A549 treated with CpdA at 1 μM for 4 hours (cell line): ENCODE measurements at places on chromosomes 16 and 17. TPM values are rescaled to one million over a fixed set of nuclear protein-coding genes. Genes with fewer than 3 reads are reported as not detected.

TRPV2 gene
- total RNA-seq = 0.42 to 0.69 TPM (median 0.59 TPM) in 5 replicates

C16orf54 gene
- not detected in 5 replicates for total RNA-seq

RNU2-1 gene
- total RNA-seq = not detected in 5 replicates

TERB1 gene
- 0.07 TPM in 1 of 5 replicates, not detected in the others for total RNA-seq

TSPAN10 gene
- total RNA-seq = 4.5 to 7.3 TPM (median 5.4 TPM) in 5 replicates

CRISPLD2 gene
- 2.6 to 4.0 TPM (median 3.8 TPM) in 5 replicates for total RNA-seq

CCL17 gene
- total RNA-seq = not detected in 5 replicates

JPH3 gene
- 1.5 to 2.5 TPM (median 2.0 TPM) in 5 replicates for total RNA-seq

TP53TG3C gene
- 0.11 to 0.59 TPM in 2 of 5 replicates, not detected in the others for total RNA-seq

KRTAP4-9 gene
- not detected in 5 replicates for total RNA-seq

ATP2A1 gene
- 1.2 to 2.7 TPM (median 2.2 TPM) in 5 replicates for total RNA-seq

PRR29 gene
- 0.73 to 1.3 TPM (median 0.97 TPM) in 5 replicates for total RNA-seq

B4GALNT2 gene
- 0.29 to 0.70 TPM (median 0.51 TPM) in 5 replicates for total RNA-seq

HEATR3 gene
- total RNA-seq = 13.1 to 16.7 TPM (median 14.8 TPM) in 5 replicates

SLFN12L gene
- total RNA-seq = 0.02 to 0.26 TPM in 2 of 5 replicates, not detected in the others

C17orf113 gene
- total RNA-seq = 0.40 to 0.81 TPM (median 0.62 TPM) in 5 replicates

XPO6 gene
- total RNA-seq = 81.3 to 109 TPM (median 99.1 TPM) in 5 replicates

SMTNL2 gene
- total RNA-seq = 0.12 to 0.99 TPM (median 0.31 TPM) in 5 replicates

ABCC3 gene
- total RNA-seq = 114 to 159 TPM (median 130 TPM) in 5 replicates

CD300C gene
- 0.09 to 0.49 TPM (median 0.27 TPM) in 4 of 5 replicates, not detected in the other for total RNA-seq

ATP6V0D1 gene
- 96.9 to 122 TPM (median 109 TPM) in 5 replicates for total RNA-seq

PEX12 gene
- total RNA-seq = 7.0 to 8.8 TPM (median 7.4 TPM) in 5 replicates

GDPD1 gene
- 0.81 to 1.3 TPM (median 0.98 TPM) in 5 replicates for total RNA-seq

PCGF2 gene
- 34.8 to 65.1 TPM (median 60.6 TPM) in 5 replicates for total RNA-seq

PPL gene
- 2.4 to 2.5 TPM (median 2.4 TPM) in 5 replicates for total RNA-seq

REXO5 gene
- 3.2 to 4.3 TPM (median 3.5 TPM) in 5 replicates for total RNA-seq

GNGT2 gene
- total RNA-seq = 0.16 to 0.64 TPM (median 0.27 TPM) in 5 replicates

AURKB gene
- total RNA-seq = 153 to 173 TPM (median 159 TPM) in 5 replicates

CBFA2T3 gene
- total RNA-seq = 0.29 to 0.47 TPM (median 0.41 TPM) in 5 replicates

IRX3 gene
- total RNA-seq = 3.2 to 4.8 TPM (median 4.4 TPM) in 5 replicates

RPL38 gene
- total RNA-seq = 2,654 to 3,300 TPM (median 2,879 TPM) in 5 replicates

ZNF830 gene
- total RNA-seq = 14.4 to 19.1 TPM (median 14.9 TPM) in 5 replicates

TPSD1 gene
- 0.03 TPM in 1 of 5 replicates, not detected in the others for total RNA-seq
